ENCODE measurements at places on chromosomes 5 and 9. TPM values are rescaled to one million over a fixed set of nuclear protein-coding genes. Genes with fewer than 3 reads are reported as not detected.
A peak's percentile ranks its signal among the peaks of the same experiment; 100 is the strongest.

DNA sequence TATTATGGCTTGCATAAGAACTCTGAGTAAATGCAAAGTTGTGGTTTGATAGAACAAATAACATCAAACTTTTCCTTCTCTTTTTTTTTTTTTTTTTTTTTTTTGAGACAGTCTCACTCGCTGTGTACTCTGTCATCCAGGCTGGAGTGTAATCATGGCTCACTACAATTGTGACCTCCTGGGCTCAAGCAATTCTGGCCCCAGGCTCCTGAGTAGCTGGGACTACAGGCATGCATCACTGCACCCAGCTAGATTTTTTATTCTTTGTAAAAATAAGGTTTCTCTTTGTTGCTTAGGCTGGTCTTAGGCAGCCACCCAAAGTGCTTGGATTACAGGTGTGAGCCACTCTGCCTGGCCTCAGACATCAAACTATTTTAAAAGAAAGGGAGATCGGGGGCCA, 19.0 kb upstream of the PTGER4 start:
- DNase-seq: no peak
- H3K36me3 ChIP-seq: no peaks in the 10 kb centered on the region
- H3K4me3 ChIP-seq: no peak overlapping the region

DNA sequence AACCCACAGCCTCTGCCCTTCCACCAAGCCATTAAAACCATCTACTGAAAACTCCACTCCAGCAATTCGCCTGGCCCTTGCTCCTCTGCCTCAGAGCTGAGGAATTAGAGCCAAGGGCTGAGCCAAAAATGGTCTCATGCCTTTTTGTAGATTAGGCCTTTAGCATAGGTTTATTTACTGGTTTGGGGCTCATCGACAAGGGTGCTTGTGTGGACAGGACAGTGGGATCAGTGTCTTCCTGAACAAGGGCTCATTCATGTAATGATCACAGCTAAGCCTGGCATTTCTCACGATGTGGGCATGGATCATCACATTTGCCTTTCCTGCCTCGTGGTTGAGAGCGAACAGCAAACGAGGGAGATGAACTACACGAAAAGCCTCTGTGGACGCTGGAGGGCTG, 59.2 kb upstream of the PHF24 start:
- no peaks in the 10 kb centered on the region for H3K36me3 ChIP-seq
- DNase-seq: no peak
- no peaks in the 10 kb centered on the region for H3K4me1 ChIP-seq
- H3K27ac ChIP-seq: no peak overlapping the region
- peaks cover 50% of the 10 kb centered on the region for H3K27me3 ChIP-seq

CCIN gene
- 0.35 TPM for total RNA-seq

GRCh38 chr5:2196416-2196815, 313.7 kb upstream of the IRX4 start:
- H3K4me3 ChIP-seq: no peak overlapping the region
- H3K27me3 ChIP-seq: no peaks in the 10 kb centered on the region
- DNase-seq: no peak
- H3K36me3 ChIP-seq: no peaks in the 10 kb centered on the region
- H3K27ac ChIP-seq: peak overlapping the region; percentile 83
- no peaks in the 10 kb centered on the region for H3K4me1 ChIP-seq

ORM2 gene
- total RNA-seq: 0.59 TPM

GRCh38 chr5:38707352-38708210, 138.2 kb upstream of the OSMR start:
- H3K27ac ChIP-seq: no peak overlapping the region
- no peak overlapping the region for H3K4me3 ChIP-seq

- H3K27ac ChIP-seq: no peak overlapping the region
- no peaks in the 10 kb centered on the region for H3K36me3 ChIP-seq
- H3K4me1 ChIP-seq: no peaks in the 10 kb centered on the region
- no peak for DNase-seq
- H3K4me3 ChIP-seq: no peak overlapping the region
- H3K27me3 ChIP-seq: no peaks in the 10 kb centered on the region
Measured at GRCh38 chr5:8505196-8505595, 636.2 kb downstream of the MTRR start.

- peaks cover 10% of the 10 kb centered on the region for H3K4me1 ChIP-seq
- no peaks in the 10 kb centered on the region for H3K27me3 ChIP-seq
- no peak for DNase-seq
- H3K27ac ChIP-seq: no peak overlapping the region
- H3K4me3 ChIP-seq: no peak overlapping the region
Measured at GRCh38 chr5:78781611-78782286, 133.2 kb upstream of the LHFPL2 start.

- no peak overlapping the region for H3K27ac ChIP-seq
- no peak overlapping the region for H3K4me3 ChIP-seq
- DNase-seq: no peak
- peaks cover 14% of the 10 kb centered on the region for H3K4me1 ChIP-seq
Measured at GRCh38 chr5:170329524-170329923, 31.9 kb upstream of the LCP2 start.

DNA sequence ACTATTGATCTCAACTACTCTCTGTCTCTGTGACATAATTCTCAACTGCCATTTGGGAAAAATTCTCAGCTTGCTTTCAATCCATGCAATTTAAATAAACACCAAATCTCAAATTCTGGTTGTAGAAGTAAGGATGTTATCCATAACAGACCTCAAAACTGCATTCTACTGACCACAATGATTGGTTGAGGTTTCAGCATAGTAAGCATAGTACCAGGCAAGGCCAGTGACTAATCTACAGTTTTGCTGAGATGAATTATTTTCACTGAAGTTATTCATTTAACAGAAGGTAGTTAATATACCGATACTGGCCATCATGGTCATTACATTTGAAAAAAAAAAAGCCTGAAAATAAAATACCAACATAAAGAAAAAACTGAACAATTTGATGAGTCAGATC, 488.0 kb upstream of the CDH18 start:
- no peaks in the 10 kb centered on the region for H3K36me3 ChIP-seq
- H3K27me3 ChIP-seq: peaks cover 2% of the 10 kb centered on the region
- H3K4me1 ChIP-seq: no peaks in the 10 kb centered on the region
- H3K4me3 ChIP-seq: no peak overlapping the region
- H3K27ac ChIP-seq: no peak overlapping the region
- no peak for DNase-seq

- H3K27me3 ChIP-seq: no peaks in the 10 kb centered on the region
- no peaks in the 10 kb centered on the region for H3K4me1 ChIP-seq
- DNase-seq: peak; percentile 17
- H3K36me3 ChIP-seq: no peaks in the 10 kb centered on the region
- H3K27ac ChIP-seq: no peak overlapping the region
Measured at GRCh38 chr5:168608386-168608785, 29.2 kb upstream of the PANK3 start.

DNA sequence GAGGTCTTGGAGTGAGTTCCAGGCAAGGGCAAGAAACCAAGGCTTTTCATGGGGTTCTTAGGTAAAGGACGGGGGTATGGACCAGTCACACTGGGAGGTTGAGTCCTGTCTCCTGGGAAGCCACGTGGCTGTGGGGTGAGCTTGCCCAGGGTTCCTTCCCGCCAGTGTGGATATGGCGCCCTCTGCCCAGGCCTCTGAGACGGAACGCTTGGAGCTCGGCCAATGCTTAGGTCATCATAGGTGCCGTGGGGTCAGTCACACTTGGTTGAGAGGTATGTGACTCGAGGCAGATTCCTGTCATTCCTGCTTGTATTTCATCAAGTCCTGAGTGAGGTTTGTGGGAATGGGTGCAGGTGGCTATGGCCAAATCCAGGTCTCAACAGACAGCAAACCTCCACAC, 46.2 kb downstream of the TENT4A start:
- peaks cover 29% of the 10 kb centered on the region for H3K36me3 ChIP-seq
- no peak overlapping the region for H3K4me3 ChIP-seq
- no peak overlapping the region for H3K27ac ChIP-seq
- H3K27me3 ChIP-seq: no peaks in the 10 kb centered on the region

Measured in endodermal cell (in vitro differentiated cells).